Fibroblast of the aortic adventitia (primary cell): ENCODE measurements at places on chromosomes 6 and 20.

DNA sequence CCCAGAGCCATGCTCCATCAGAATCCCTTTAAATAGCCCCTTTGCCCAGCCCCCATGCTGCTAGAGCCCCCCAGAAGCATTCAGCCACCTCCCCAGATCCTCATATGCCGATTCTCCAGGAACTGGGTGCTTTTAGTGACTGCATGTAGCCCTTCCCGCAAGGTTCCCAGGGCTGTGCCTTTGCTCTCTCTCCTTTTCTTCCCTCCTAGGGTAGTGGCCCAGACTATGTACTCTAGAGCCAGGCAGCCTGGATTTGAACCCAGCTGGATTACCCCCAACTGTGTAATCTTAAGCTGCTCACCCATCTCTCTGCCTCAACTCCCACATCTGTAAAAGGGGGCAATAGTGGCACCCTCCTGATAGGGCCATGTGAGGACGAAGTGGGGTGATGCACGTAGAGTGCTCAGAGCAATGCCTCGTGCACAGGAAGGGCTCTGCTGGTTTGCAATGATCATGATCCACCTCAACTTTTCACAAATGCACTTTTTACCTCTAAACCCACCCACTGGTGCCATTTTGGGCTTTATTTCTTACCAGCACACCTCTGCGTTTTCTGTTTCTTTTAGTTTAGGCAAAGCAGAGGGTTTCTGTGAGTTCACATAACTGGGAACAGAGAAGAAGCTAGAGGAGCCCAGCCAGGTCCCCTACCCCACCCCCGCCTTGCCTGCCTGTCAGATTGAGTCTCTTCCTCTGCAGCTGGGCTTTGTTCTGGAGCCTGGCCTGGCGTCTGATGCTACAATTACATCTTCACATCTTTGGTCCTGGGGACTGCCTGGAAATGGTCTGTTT lies 396.5 kb downstream of the RNGTT start:
- no peak for DNase-seq

GRCh38 chr20:64000906-64001305 lies 20.0 kb downstream of the PRPF6 start:
- DNase-seq: no peak

DNA sequence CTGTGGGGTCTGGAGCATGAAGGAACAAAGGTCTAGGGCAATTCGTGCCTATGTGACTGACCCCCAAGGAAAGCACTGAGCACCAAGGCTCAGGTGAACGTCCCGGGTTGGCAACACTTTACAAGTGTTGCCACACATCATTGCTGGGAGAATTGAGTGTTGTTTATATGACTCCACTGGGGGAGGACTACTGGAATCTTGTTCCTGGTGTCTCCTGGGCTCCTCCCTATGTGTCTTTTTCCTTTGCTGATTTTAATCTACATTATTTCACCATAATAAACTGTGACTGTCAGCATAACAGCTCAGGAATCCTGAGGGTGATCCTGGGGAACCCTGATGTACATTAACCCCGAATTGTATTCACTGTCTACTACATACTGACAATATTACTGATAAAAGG lies 207.7 kb upstream of the BMP2 start:
- DNase-seq: no peak

DNA sequence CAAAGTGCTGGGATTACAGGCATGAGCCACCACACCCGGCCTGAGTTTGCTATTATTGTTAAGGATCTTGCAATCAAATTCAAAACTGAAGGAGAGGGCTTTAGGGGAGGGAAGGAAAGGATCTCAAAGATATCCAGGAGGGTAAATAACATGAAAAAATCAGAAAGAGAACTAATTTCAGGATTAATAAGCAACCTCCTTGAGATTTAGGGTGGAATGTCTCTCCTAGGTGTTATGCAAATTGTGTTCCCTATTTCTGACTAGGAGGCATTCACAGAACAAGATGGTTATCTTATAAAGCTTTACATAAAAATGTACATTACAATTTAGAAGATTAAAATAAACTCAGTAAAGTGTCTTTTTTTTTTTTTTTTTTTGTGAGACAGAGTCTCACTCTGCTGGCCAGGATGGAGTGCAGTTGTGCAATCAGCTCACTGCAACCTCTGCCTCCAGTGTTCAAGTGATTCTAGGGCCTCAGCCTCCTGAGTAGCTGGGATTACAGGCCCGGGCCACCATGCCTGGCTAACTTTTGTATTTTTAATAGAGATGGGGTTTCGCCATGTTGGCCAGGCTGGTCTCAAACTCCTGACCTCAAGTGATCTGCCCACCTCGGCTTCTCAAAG lies 92.0 kb upstream of the BEND3 start:
- DNase-seq: no peak

GRCh38 chr6:101077344-101077743 lies 196.2 kb upstream of the ASCC3 start:
- DNase-seq: no peak
